ENCODE measurements at places on chromosomes 1 and 21. TPM values are rescaled to one million over a fixed set of nuclear protein-coding genes. Genes with fewer than 3 reads are reported as not detected.

The MXRA8 gene
- total RNA-seq: not detected

DNA sequence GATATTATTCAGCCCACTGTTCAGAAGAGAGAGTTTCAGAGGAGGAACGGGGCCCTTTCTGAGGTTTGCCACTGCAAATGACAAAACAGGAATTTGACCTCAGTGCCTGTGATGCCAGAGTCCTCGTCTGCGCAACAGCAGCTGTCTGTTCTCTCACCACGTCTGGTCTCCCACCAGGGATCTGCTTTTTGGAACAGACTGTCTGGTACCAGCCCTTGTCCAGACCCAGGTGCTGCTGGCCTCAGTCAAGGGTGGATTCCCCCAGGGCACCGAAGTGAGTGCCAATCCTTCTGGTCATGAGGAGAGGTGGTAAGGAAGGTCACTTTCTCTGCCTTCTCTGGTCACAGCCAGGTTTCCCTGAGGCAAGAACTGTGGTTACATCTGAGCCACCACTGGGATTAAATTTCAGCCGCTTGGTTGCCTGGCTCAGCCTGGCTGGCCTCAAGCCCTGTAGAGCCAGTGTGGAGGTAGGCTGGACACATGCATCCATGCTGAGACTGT, 2.3 kb upstream of the BCAN start:
- DNase-seq: no peak

DNA sequence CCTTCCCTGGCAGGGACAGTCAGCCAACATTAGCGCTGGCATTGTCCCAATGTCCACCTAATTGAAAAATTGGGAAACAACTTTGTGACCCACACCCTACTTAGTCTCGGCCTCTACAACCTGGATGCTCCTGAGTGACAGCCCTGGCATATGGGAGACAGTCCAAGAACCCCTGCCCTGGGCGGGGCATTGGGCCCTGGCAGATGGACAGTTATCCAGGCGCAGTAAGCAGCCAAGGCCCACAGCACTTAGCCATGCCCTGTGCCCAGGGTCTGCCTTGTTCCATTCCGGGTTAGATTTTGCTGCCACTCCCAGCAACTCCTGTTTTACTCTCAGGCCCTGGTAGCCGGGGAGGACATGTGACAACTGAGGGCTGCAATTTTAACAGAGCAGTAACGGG, 50.3 kb downstream of the NFASC start:
- DNase-seq: no peak

The PADI4 gene
- total RNA-seq: 0.33 TPM

DNA sequence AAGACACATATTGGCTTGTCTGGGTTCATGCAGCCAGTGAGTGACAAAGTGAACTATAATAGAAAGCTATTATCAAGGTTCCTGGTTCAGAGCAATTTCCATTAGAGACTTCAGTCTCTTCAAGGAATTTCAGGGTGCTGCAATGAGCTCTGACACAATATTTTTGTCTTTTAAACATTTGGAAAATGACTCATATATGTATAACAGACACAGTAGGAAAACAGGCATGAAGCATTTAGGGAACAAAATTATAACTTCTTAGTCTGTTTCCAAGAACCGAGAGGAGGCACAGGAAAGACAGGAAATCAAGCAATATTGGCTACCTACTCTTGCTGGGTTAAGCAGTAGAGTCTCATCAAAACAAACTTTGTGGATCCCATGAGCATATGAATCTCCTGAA, 170.4 kb downstream of the PTPRC start:
- DNase-seq: no peak

DNA sequence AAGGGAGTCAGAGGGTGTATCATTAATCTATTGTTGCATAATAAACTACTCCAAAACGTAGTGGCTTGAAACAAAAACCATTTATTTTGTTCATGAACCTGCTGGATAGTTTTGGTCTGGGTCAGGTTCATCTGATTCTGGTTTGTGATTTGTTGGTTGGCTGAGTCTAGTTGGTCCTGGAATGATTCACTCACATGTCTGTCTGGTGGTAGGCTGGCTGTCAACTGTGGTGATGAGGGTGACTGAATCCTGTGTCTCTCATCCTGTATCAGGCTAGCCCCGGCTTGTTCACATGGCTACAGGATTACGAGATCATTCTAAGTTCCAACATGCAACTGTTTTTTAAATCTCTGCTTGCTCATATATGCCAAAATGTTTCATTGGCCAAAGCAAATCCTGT, 22.5 kb upstream of the SIKE1 start:
- DNase-seq: no peak

The LCE2A gene
- total RNA-seq: not detected

GRCh38 chr1:214707306-214708087, 104.5 kb downstream of the CENPF start:
- no peak for DNase-seq

The OR2T1 gene
- not detected for total RNA-seq

DNA sequence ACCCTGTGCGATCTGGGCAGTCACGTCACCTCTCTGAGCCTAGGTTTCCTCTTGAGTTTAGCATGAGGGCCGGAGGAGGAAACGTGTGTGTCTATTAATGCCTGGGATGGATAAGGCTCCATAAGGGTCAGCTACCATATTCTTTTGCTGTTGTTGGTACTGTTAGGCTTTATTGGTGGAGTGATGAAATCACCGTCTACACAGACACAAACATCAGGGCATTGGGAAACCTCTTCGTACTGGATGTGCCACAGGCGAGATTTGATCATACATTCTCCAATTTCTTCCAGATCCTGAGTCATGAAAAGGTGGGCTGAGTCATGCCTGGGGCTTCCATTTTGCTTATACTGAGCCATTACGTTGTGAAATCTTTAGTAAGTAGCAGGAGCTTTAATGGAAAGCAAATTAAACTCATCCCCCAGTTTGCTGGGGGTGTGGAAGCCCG, 24.9 kb upstream of the GRHL3 start:
- DNase-seq: no peak

The MAP10 gene
- 1.9 TPM for total RNA-seq

All from natural killer cell treated with Interleukin-12 subunit alpha and Interleukin-12 subunit beta and Interleukin-15 and Interleukin-18, amount 100 ng/mL, for 72 hours (primary cell).